Activated naive CD4-positive, alpha-beta T cell treated with anti-CD3 and anti-CD28 coated beads for 36 hours (primary cell): ENCODE measurements at places on chromosomes 12 and 14.

DNA sequence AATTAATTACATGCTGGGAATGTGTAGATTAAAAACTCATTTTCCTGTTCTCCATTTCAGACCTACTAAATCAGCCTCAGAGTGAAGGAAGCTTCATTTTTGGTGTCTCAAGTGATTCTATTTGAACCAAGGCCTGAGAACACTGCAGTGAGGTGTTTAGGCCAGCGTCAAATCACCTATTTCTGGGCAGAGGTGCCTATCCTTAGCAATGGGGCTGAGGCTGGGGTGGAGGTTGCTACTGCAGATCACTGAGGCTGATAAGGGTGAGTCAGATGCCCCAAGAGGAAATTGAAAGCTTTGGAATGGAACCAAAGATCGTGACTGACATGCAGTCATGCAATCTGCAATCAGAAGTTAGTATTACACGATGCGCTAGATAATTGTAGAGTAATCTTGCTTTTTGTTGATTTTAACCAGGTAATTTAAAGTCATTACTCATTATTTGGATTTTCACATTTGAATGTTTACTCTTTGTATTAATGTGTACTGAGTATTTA, 4.4 kb downstream of the TXNRD1 start:
- no peaks in the 10 kb centered on the region for H3K27me3 ChIP-seq
- peak overlapping the region; percentile 74 for H3K27ac ChIP-seq
- H3K4me1 ChIP-seq: peaks cover 50% of the 10 kb centered on the region
- peak; percentile 72 for DNase-seq
- no peak overlapping the region for H3K4me3 ChIP-seq

DNA sequence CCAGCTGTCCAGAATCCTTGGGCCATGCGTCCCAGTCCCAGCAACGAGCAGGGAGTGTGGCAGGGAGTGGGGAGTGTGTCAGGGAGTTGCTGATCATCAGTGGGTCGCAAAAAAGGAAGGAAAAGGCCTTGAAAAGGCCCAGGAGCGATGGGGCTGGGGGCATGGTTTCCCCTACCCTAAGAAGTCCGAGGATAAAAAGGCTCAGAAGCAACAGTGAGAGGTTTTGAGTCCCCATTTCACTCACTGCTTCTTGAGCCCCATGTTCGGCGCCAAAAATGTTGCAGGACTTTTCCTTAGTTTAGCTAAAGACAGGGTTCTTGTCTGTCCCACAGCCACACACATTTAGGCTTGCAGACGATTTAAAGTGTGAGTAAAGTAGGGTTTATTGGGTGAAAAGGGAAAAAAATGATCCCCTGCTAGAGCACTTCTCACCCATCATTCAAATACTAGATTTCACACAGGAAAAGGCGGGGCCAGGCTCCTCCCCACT, 189.5 kb downstream of the KCNC2 start:
- no peak for DNase-seq
- H3K36me3 ChIP-seq: no peaks in the 10 kb centered on the region
- H3K27me3 ChIP-seq: no peaks in the 10 kb centered on the region
- H3K4me1 ChIP-seq: no peaks in the 10 kb centered on the region
- H3K27ac ChIP-seq: no peak overlapping the region

DNA sequence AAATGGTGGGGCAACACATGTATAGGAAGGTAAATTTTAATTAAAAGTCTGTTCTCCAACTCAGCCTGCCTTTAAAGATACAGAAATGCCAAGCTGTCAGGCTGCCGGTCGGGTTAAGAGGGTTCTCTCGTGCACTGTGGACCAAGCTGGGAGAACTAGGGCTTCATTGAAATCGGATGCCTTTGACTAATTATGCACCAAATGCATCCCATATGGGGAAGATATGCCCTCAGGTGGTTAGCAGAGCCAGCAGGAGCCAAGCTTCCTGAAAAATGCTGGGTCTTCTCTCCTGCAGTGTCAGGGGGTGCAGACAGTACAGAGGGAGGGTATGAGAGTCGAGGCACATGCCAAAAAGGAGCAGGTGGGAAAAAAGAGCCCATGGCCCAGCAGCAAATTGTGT, 236.1 kb downstream of the CACNA1C start:
- peaks cover 2% of the 10 kb centered on the region for H3K4me1 ChIP-seq
- no peak overlapping the region for H3K27ac ChIP-seq
- no peak for DNase-seq
- no peaks in the 10 kb centered on the region for H3K36me3 ChIP-seq

GRCh38 chr12:39935275-39935674, 170.6 kb downstream of the SLC2A13 start:
- no peaks in the 10 kb centered on the region for H3K36me3 ChIP-seq
- no peak overlapping the region for H3K27ac ChIP-seq
- no peak for DNase-seq
- no peaks in the 10 kb centered on the region for H3K4me1 ChIP-seq

- H3K4me3 ChIP-seq: no peak overlapping the region
- H3K4me1 ChIP-seq: no peaks in the 10 kb centered on the region
- no peaks in the 10 kb centered on the region for H3K36me3 ChIP-seq
- no peaks in the 10 kb centered on the region for H3K27me3 ChIP-seq
- no peak overlapping the region for H3K27ac ChIP-seq
These were observed 115.2 kb downstream of the TMEM132D start for GRCh38 chr12:129788506-129789084.

DNA sequence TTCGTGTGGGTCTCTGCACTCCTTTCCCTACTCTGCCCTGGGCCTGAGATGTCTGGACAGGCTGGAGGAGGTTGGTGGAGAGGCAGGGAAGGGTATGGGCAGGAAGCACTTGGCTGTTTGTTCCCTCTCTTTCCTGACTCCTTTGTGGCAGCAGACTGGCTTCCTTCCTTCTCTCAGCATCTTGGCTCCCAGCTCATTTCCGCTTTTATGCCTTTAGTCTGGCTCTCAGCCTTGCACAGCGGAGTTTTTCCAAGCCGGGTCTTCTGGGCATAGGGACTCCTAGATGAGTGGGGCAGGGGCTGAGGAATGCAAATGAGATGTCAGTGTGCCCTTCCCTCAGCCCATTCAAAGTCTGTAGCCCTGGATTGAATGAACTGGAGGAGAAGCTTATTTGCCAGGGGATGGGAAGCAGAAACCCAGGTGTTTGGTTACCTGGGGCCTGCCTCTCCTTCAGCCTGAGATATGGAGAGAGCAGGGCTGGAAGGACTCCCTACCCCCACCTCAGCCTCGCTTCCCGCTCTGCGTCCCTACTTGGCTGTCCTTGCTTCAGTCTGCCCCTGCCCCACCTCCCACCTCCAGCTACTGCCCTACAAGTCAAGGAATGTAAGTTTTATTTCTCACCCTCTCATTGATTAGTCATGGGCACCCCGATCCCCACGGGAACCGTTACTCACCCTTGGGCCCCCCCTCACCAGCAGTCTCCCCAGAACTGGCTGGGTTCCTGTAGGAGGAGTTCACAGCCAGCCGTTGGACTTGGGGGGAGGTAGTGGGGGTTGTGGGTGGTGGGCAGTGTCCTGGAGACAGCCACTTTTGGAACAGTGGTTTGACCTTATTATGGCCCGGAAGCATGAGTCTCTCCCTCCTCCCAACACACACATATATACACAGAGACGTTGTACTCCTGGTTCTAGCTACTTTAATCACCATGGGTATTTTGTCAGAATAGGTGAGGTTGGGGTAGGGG, 9.3 kb upstream of the ITGA5 start:
- peaks cover 21% of the 10 kb centered on the region for H3K4me1 ChIP-seq
- no peaks in the 10 kb centered on the region for H3K27me3 ChIP-seq
- H3K36me3 ChIP-seq: no peaks in the 10 kb centered on the region
- no peak overlapping the region for H3K4me3 ChIP-seq
- DNase-seq: no peak

DNA sequence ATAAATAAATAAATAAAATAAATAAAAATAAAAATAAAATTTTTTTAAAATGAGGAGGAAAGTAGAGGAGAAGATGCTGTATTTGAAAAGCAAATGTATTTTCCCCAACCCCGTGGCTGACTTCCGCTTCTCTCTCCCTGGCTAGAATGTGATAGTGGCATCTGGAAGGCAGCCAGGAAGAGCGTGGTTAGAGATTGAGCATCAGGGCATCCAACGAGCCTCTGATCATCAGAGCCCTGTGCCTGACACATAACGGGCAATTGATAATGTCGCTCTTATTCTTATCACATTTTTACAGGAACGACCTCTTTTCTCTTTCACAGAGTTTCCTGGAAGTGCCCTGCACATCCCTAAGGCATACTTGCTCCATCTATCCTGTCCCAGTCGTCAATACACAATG, 496.9 kb upstream of the TMEM132C start:
- no peak overlapping the region for H3K4me3 ChIP-seq
- no peak overlapping the region for H3K27ac ChIP-seq
- no peak for DNase-seq
- no peaks in the 10 kb centered on the region for H3K4me1 ChIP-seq

- no peak overlapping the region for H3K27ac ChIP-seq
- DNase-seq: no peak
- peaks cover 40% of the 10 kb centered on the region for H3K4me1 ChIP-seq
- H3K4me3 ChIP-seq: no peak overlapping the region
- no peaks in the 10 kb centered on the region for H3K27me3 ChIP-seq
- peaks cover 20% of the 10 kb centered on the region for H3K36me3 ChIP-seq
These were observed 8.0 kb downstream of the RAN start for GRCh38 chr12:130879781-130880389.

GRCh38 chr12:44334347-44334746, 498.5 kb downstream of the TMEM117 start:
- no peak for DNase-seq
- no peak overlapping the region for H3K27ac ChIP-seq
- H3K4me1 ChIP-seq: no peaks in the 10 kb centered on the region
- H3K36me3 ChIP-seq: peaks cover 2% of the 10 kb centered on the region

DNA sequence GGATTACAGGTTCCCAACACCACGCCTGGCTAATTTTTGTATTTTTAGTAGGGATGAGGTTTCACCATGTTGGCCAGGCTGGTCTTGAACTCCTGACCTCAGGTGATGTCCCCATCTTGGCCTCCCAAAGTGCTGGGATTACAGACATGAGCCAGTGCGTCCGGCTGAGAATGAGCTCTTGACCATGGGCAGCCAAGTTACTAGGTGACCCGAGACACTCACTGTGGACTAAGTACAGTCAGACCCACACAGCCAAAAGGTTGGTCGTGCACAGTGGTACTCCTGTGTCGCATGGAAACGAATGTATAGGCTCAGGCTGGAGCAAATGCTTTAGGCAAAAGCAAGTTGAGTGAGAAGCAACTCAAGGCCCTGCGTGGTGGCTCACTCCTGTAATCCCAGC, 21.0 kb downstream of the DLK1 start:
- DNase-seq: no peak
- no peak overlapping the region for H3K27ac ChIP-seq
- no peak overlapping the region for H3K4me3 ChIP-seq
- H3K4me1 ChIP-seq: no peaks in the 10 kb centered on the region
- no peaks in the 10 kb centered on the region for H3K27me3 ChIP-seq

DNA sequence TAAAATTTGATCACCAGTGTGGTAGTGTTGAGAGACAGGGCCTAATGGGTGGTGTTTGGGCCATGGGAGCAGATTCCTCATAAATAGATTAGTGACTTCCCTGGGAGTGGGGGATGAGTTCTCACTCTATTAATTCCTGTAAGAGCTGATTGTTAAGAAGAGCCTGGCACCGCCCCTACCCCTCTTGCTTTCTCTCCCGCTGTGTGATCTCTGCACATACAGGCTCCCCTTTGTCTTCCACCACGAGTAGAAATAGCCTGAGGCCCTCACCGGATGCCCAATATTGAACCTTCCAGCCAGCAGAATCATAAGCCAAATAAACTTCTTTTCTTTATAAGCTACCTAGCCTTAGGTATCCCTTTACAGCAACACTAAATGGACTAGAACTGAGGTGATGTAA, 31.9 kb upstream of the CAND1 start:
- DNase-seq: no peak
- H3K36me3 ChIP-seq: no peaks in the 10 kb centered on the region
- peaks cover 3% of the 10 kb centered on the region for H3K27me3 ChIP-seq
- H3K27ac ChIP-seq: no peak overlapping the region

DNA sequence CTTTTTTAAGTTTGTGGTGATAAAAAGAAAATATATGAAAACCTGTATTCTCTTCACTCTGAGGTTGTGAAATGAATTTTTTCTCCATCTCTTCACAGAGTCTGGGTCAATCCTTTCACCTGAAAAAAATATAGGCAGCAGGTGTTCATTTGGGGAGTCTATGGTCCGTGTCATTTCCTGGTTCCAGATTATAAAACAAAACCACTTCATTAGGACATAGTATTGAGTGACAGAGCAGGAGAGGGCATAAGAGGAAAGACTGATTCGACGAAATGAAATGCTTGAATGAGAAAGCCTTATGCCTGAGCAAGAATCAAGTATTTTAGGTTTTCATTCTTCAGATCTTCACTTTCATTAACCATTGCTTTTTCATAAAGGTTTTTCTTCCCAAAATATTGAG, 51.8 kb upstream of the NUAK1 start:
- no peak overlapping the region for H3K27ac ChIP-seq
- H3K4me1 ChIP-seq: no peaks in the 10 kb centered on the region
- no peak for DNase-seq
- no peaks in the 10 kb centered on the region for H3K36me3 ChIP-seq
